ENCODE measurements at places on chromosomes 12 and 14.
A peak's percentile ranks its signal among the peaks of the same experiment; 100 is the strongest.

DNA sequence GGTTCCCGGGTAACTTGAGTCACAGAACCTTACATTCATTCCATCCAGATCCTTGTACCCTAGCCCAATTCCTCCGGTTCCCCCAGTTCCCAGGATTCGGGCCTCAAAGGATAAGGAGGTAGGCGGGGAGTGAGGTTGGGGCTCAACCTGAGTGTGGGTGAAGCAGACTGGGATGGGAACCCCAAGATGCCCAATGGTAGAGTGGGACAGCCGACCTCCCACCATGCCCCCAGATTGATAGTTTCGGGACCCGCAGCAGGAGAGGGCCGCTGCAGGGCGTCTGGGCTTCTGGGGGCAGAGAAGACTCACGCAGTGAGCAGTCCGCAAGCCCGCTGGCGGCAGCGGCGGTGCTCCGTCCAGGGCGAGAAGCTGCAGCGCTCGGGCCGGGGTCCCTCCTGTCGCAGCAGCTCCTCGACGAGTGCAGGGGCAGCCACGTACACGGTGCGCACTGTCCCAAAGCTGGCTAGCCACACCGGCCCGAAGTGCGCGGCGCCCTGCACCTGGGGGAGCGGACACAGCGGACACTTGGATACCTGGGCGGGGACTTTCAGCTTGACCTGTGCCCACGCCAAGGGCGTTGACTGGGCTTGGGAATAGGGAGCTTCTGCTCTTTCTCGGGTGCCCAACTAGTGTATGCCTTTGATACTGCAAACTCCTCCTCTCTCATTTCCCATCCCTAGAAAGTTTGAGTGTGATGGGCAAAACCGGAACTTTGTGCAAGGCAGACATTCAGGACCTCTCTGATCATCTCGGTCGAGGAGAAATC lies 997 bp downstream of the CYP27B1 start:
- DNase-seq: no peak

GRCh38 chr12:105812366-105812765 lies 326.4 kb downstream of the NUAK1 start:
- no peak for DNase-seq

DNA sequence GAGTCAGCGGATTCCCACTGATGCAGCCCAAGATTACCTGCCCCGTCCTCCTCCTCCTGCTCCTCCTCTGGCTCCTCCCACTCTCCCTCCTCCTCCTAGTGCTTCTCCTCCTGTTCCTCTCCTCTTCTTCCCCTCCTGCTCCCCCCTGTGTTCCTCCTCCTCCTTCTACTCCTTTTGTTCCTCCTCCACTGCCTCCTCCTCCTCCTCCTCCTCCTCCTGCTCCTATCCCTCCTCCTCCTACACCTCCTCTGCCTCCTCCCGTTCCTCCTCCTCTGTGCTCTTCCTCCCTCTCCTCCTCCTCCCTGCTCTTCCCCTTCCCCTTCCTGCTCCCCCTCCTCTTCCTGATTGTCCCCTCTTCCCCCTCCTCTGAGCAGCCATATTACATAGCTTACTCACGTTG lies 141.3 kb downstream of the CACNA1C start:
- DNase-seq: no peak

DNA sequence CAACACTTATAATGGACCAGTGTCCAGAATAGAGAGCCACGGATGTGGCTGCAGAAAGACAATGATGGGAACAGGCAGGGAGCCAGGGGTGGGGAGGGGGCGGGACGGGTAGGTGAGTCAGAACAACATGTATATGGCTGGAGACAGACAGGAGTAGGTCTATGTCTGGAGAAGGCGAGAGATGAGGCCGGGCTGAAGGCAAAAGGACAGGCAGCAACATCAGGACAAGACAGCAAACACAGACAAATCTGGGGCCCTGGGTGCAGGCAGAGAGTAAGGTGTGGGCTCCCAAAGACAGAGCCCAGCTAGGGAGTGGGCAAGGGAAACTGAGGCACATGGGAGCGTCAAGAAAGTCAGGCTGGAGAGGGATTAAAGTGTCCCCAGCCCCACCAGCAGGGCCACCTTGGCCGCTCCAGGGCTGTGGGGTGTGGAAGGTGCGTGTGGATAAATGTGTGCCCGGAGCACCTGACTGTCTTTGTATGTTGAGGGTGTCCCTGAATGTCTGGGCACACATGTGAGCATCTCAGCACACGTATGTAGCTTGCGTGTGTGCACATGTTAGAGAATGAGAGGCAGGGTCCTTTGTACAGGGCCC lies 44.1 kb downstream of the FAM222A start:
- DNase-seq: no peak

- no peak for DNase-seq
Observed at GRCh38 chr14:65038966-65039365, 52.3 kb downstream of the FNTB start.

GRCh38 chr14:54728700-54729527 lies 162.0 kb downstream of the SAMD4A start:
- no peak for DNase-seq

DNA sequence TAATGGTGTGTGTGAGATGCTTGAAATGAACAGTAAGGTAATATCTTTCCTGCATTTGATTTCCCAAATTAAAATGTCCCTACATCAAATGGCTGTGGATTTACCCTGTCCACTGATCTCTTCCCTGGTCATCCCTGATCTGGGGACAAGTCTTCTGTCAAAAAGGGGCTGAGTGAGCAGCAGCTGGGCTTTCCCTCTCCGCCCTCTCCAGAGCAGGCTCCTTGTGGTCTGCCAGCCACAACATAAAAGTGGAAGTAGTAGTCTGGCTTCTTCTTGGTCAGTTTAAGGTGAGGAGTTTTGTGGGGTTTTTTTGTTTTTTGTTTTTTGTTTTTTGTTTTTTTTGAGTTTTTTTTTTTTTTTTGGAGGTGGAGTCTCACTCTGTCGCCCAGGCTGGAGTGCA lies 25.2 kb upstream of the PLXNC1 start:
- DNase-seq: no peak

GRCh38 chr12:114186241-114187002 lies 219.5 kb downstream of the TBX5 start:
- no peak for DNase-seq

DNA sequence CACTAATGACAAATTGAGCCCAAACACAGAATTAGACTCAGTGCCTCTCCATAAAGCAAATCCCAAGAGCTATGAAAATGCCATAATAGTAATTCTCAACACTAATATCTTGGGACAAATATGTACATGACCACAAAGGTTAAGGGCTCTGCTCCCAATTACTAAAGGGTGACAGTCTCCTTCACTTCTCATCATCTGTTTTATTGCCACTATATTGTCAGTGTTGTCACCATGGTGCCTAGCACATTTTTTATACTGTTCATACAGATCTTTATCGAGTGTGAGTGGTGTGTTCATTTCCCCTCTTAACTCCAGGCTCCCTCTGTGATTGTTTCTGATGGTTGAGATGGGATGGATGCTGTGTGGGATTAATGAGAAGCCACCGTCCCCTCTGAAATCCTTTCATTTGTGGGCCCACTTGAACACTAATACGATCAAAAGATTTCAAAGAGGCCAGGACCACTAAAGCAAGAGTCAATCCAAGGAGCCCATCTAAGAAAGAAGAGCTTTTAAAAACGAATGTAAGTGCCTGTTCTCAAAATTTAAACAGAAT lies 277.7 kb downstream of the GXYLT1 start:
- no peak for DNase-seq

GRCh38 chr12:119727600-119728443 lies 59.9 kb downstream of the PRKAB1 start:
- DNase-seq: no peak

- no peak for DNase-seq
Observed at GRCh38 chr12:27554421-27555186, 30.6 kb downstream of the PPFIBP1 start.

- DNase-seq: no peak
Observed at GRCh38 chr12:26027401-26027800, 68.9 kb downstream of the RASSF8 start.

- no peak for DNase-seq
Observed at GRCh38 chr14:91108941-91109611, 4.8 kb upstream of the DGLUCY start.

GRCh38 chr12:115008929-115009328 lies 325.0 kb upstream of the TBX3 start:
- no peak for DNase-seq

- no peak for DNase-seq
Observed at GRCh38 chr14:93219103-93219726, 12.2 kb downstream of the UBR7 start.

DNA sequence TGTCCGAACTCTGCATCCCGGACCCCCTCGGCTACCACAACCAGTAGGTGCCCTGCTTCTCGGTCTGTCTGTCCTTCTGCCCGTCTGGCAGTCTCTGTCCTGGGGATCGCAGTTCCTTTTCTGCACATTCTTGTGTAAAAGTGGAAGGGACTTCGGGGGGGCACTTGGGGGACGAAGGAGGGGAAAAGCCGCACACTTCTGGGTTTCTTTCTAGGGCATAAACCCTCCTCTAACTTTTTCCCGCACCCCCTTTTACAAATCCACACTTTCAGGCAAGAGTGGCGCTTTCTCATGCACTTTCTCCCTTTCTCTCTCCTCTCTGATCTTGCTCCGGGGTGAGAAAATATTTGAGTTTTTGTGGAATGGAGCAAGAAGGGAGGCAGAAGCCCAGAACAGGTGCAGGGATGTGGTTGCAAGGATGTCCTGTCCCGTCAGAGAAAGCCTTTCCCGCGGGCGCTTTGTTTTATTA lies 506 bp downstream of the ESRRB start:
- no peak for DNase-seq

GRCh38 chr12:110281549-110282299 lies 677 bp downstream of the ATP2A2 start:
- DNase-seq: peak; percentile 36

DNA sequence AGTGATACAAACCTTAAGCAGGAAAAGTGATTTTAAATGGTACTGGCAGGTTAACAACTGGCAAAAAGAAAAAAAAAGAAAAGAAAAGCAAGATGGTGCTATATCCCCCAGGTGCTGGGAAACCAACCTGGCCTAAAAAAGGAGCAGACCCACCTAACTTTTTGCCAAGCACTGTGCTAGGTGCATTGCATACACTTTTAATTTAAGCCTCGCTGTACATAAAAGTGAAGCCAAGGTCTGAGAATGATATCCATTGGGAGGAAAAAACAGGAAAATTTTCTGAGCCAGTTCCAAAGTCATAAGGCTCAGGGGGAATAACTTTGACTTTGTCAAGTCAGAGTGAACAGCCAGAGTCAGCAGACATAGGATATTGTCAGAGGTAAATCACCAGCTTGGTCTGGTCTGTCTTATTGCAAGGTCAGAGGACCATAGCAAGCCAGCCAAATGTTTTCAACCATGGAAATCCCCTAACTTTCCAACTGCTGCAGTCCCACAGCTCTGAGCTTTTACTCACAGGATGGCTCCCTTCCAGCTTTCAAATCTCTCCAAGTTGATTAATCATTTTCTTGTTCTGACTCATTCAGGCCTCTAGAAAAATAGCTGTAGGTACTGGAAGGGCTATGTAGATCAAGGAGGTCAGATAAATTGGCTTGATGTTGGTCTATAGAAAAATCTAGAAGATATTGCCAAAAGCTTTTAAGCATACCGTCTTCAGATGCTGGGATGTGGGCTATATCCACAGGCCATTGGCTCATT lies 412.9 kb downstream of the RAD51B start:
- no peak for DNase-seq

DNA sequence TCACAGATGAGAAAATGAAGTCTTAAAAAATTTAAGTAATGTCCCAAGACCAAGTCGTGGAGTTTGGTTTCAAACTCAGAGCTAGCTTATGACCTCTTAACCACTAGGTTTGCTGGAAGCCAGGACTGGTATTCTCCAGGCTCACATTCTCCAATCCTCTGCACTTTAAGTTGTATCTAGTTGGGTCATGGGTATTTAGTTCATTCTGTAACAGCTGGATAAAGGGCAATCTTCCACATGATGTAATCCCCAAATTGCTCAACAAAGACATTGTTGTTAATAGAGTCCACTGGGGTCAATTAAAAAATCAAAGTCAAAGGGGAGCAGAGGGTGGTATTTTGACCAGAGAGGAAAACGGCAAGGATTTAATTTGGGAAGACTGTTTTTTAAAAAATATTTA lies 17.8 kb upstream of the GAS2L3 start:
- DNase-seq: no peak

- no peak for DNase-seq
Observed at GRCh38 chr12:1347294-1347693, 247.1 kb downstream of the FBXL14 start.

- DNase-seq: no peak
Observed at GRCh38 chr12:7001921-7002591, 16.2 kb downstream of the LPCAT3 start.

GRCh38 chr12:126362964-126363363 lies 1297.7 kb downstream of the AACS start:
- DNase-seq: no peak

DNA sequence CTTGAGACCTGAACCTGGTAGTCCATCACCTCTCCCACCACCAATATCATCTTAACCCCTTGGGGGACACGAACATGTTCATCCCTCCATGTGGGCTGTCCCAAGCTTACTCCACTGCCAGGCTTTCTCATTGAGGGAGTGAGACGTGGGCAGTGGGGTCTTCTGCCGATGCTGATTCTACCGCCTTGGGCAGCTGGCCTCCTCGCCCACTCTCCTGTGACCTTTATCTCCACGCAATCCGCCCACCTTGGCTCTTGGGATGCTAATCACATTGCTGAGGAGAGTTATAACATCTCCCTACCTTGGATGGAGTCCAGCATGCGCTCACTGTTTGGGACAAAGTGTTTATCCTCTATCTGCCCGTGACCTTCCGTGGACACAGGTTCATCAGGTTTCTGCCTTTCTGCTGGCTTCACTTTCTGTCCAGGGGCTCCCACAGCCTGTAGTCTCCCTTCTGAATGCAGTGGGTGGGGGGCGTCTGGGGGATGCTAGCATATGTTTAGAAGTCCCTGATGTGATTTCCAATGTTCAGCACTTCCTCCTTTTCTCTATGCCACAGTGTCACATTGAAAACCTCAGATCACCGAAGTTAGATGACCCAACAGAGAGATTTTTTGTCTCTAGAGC lies 53.2 kb upstream of the ESRRB start:
- no peak for DNase-seq

- DNase-seq: no peak
Observed at GRCh38 chr12:16086462-16086861, 175.3 kb downstream of the DERA start.
